Activated CD4-positive, alpha-beta T cell treated with anti-CD3 and anti-CD28 coated beads for 24 hours (primary cell): ENCODE measurements at places on chromosomes 13 and 19.

DNA sequence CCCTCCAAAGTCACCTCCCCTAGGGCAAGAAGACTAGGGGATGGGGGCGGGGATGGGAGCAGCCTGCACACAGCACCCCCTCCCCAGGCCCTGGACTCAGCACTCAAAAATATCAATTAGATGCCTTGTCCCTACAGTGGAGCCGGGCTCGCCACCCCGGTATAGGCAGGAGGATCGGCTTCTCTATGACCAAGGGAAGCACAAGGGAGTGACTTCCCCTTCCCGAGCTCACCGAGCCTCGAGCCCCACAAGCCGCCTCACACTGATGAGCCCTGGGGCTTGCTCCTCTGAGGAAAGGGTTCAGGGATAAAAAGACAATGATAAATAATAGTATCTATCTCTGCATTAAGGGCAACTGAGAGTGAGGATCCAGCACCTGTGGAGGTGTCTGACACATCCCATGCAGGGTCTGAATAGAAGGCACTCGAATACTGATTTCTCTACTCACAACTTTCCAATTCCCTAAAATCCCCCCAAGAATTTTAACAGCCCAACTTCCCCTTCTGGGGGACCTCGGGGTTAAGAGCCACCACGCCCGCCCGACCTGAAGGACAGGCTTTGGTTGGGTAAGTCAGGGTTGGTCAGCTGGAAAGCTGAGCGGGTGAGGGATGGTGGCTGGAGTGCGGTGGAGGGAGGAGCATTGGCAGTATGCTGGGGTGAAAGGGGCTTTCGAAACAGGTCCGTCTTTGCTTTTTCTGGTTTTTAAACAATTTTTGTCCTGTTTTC, 51.3 kb downstream of the STK24 start:
- DNase-seq, result no peak

DNA sequence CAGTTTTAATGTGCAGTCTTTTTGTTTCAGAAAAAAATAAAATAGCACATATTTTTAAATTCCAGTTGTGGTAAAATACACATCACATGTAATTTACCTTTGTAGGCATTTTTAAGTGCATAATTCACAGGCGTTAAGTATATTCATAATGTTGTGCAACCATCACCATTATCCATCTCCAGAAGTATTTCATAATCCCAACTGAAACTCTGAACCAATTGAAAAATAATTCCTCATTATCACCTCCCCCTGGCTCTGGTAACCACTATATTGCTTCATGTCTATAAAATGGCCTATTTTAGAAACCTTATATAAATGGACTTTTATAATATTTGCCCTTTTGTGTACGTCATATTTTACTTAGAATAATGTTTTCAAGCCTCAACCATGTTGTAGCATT, 756.5 kb upstream of the KLHL1 start:
- DNase-seq, result no peak

DNA sequence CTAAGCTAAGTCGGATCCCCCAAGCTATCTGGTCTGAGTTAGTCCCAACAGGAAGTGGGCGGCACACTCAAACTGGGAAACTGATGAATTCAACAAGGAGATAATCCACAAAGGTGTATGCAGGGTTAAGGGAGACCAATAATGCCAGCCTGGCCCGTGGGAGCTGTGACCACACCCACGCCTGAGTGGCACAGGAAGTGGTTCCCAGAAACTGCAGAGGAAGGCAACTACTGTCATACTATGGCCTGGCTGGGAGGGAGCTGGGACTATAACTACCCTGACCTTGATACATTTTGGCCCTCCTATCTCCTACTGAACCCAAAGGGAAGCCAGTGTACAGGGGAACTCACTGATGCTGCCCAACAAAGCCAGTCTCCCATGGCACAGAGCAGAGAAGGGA, 85.5 kb upstream of the TDRD3 start:
- DNase-seq, result no peak

- no peak for DNase-seq
Observed at GRCh38 chr19:46861691-46862502, 1.1 kb downstream of the ARHGAP35 start.
